ENCODE measurements at places on chromosomes 16 and 17.

- no peak for DNase-seq
Measured at GRCh38 chr16:976389-976931, 5.1 kb upstream of the SOX8 start.

- peak; percentile 24 for DNase-seq
Measured at GRCh38 chr17:36755586-36755985, 154.2 kb downstream of the MRM1 start.

GRCh38 chr17:39352511-39352910, 48.9 kb downstream of the FBXL20 start:
- no peak for DNase-seq

- DNase-seq, result peak; percentile 76
Measured at GRCh38 chr17:78421534-78422266, 43.3 kb downstream of the PGS1 start.

GRCh38 chr17:41689497-41690299, 1.0 kb downstream of the EIF1 start:
- DNase-seq, result peak; percentile 86

GRCh38 chr17:14437176-14437575, 136.3 kb downstream of the HS3ST3B1 start:
- no peak for DNase-seq

- DNase-seq, result no peak
Measured at GRCh38 chr17:81940538-81941483, 3.7 kb upstream of the PYCR1 start.

GRCh38 chr17:63361182-63361581, 84.9 kb downstream of the CYB561 start:
- DNase-seq, result no peak
